ENCODE measurements at places on chromosomes 5 and 9.

- DNase-seq = peak; percentile 1
Observed at GRCh38 chr5:142915813-142916424, 145.7 kb downstream of the ARHGAP26 start.

DNA sequence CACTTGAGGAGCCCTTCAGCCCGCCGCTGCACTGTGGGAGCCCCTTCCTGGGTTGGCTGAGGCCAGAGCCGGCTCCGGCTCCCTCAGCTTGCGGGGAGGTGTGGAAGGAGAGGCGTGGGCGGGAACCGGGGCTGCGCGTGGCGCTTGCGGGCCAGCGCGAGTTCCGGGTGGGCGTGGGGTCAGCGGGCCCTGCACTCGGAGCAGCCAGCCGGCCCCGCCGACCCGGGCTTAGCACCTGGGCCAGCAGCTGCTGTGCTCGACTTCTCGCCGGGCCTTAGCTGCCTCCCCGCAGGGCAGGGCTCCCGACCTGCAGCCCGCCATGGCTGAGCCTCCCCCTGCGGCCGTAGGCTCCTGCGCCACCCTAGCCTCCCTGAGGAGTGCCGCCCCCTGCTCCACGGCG lies 6.2 kb upstream of the SHB start:
- no peak for DNase-seq

- no peak for DNase-seq
Observed at GRCh38 chr9:92711844-92712243, 41.9 kb upstream of the IPPK start.

- DNase-seq = no peak
Observed at GRCh38 chr5:153153086-153153485, 337.4 kb upstream of the GRIA1 start.

DNA sequence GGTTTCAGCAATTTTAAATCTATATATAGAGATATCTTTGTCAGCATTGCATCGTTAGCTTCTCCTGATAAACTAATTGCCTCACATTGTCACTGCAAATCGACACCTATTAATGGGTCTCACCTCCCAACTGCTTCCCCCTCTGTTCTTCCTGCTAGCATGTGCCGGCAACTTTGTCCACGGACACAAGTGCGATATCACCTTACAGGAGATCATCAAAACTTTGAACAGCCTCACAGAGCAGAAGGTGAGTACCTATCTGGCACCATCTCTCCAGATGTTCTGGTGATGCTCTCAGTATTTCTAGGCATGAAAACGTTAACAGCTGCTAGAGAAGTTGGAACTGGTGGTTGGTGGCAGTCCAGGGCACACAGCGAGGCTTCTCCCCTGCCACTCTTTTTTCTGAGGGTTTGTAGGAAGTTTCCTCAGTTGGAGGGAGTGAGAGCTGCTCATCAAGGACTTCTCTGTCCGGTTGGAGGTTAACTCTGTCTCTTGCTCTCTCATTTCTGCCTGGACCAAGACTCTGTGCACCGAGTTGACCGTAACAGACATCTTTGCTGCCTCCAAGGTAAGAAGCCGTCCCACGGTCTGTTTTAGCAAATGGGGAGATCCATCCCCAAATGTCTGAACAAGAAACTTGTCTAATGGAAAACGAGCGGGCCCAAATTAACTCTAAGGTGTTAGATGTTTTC lies at the start of gene IL4:
Gene IL4, plus strand, starts transcription at position 51 of the 692 bp plus-strand sequence. Its CDS starts 62 bp downstream, at position 113.
- no peak for DNase-seq

DNA sequence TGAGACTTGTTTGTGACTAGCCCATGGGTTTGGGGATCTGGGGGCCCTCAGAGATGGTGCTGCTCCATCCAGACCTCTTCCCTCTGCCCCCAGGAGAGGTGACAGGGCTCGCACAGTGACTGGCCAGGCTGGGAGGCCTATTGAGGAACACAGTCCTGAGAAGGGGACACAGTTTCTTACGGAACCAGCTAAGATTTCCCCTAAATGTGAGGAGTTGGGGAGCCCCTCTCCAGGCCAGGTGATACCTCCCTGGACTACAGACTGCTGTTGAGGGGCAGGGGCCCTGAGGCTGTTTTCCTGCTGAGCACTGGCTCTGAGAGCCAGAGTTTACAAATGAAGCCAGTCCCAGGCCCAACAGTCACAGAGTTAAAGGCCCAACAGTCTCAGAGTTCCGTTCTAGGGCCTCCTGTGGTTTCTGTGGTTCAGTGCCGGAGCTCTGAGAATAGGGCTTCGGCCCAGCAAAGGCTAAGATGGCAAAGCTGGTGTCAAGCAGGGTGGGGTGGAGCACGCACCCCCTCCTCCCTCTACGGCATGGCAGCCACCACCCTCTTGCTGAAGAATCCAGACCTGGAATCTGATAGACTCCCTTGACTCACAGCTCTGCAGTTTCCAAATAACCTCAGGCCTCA lies 1.1 kb upstream of the SEMA4D start:
- no peak for DNase-seq

GRCh38 chr5:56185768-56186311 lies 47.3 kb downstream of the ANKRD55 start:
- no peak for DNase-seq

GRCh38 chr9:87343816-87344430 lies 153.7 kb upstream of the DAPK1 start:
- DNase-seq = no peak

DNA sequence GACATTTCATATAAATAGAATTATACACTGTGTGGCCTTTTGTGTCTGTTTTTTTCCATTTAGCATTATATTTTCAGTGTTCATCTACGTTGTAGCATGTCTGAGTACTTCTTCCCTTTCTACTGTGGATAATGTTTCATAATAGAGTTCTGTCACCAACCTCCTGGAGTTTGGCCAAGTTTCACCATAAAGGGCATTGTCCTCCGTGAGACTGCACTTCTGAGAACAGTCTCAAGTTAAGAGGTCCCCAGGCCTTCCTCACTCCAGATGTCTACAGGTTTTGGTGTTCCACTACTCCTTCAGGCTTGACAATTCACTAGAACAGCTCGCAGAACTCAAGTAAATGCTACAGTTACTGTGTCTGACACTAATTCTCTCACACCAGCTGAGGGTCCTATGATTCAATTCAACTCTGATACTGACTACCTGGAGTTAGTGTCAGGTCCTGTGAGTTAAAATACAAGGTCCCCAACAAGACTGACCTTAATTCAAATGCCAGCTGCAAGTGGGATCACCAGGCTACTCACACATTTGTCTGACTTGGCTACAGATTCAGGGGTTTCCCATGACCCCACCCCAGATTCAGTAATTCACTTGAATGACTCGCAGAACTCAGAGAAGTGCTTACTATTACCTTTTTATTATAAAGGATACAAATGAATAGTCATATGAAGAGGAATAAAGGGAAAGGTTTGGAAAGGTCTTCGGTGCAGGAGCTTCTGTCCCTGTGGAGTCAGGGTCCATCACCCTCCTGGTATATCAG lies 31.1 kb downstream of the SLC35A4 start:
- DNase-seq = peak; percentile 11

DNA sequence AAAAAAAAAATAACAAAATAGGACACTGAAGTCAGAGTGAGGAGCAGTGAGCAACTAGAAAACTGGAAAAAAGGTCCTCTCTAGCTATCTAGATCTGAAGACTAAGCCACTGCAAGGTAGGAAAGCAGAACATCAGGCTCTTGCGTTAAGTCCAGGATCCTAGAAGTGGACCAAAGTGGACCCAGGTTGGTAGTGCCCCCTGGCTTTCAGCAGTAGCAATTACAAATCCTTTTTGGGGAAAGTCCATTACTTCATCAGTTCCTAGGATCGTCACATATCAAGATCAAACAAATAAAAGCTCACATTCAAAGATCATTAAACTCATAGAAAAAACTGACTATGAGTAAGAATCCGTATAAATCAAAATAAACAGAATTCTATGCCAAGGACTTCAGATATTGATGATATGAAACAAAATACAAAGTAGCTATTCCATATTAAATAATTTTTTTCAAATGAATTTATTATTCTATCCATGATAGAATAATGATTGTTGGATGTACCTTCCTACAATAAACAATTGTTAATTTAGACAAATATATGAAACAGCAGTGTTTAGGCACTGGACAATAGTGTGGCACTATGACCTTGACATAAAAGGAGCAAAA lies 6.5 kb upstream of the RICTOR start:
- no peak for DNase-seq
